Suprapubic skin (tissue), 4 donors: ENCODE measurements at places on chromosomes 4 and X.

DNA sequence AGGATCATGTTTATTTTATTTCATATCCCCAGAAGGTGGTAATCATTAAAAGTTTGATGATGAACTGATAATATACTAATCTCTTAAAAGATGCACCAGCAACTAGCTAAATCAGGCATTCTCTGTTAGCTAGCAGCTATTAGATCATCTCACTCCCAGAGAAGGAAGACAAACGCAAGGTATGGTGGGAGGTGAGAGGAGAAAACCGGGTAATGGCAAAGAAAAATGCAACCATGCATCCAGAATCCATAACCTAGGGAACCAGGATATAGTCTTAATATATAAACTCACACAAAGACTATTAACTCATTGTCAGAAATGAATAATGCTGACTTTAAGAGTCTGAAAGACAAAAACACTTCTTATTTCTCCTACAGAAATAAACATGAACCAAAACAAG lies 66.1 kb downstream of the WNK3 start:
- DNase-seq: no peak

DNA sequence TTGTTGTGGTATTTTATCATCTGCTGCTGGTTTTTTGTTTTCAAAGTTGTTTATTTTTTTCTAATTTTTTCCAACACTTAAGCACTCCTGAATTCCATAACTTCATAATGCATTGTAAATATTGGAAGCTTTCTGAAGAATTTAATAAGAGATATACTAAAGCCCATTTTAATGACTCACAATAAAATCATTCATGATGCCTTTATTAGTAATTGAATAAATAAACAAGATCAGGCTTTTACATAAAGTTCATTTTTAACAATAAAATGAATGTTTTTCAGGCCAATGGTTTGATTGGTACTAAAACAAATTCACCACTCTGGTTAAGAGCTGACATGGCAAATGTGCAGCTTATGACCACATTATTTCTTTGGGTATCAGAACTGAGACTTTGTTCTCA lies 408.2 kb upstream of the SMIM31 start:
- no peak for DNase-seq

- no peak for DNase-seq
Observed at GRCh38 chrX:123869488-123869887, 9.6 kb downstream of the XIAP start.

- no peak for DNase-seq
Observed at GRCh38 chr4:109729117-109729717, 653 bp downstream of the PLA2G12A start.

DNA sequence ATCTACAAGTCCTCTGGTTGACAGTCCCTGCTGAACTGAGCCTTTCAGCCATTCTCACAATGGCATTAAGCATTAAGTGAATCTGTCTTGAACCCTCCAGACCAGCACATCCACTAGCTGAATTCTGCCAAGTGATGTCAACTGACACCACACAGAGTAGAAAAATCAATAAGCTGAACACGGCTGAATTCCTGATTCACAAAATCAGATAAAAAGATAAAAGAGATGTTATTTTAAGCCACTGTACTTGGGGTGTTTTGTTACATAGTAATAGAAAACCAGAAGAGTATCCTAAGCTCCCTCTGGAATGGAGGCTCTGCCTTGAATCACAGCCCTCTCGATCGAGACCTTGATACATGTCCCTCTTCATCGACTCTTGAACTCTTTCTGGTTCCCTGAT lies 336.5 kb downstream of the DMD start:
- DNase-seq: no peak

DNA sequence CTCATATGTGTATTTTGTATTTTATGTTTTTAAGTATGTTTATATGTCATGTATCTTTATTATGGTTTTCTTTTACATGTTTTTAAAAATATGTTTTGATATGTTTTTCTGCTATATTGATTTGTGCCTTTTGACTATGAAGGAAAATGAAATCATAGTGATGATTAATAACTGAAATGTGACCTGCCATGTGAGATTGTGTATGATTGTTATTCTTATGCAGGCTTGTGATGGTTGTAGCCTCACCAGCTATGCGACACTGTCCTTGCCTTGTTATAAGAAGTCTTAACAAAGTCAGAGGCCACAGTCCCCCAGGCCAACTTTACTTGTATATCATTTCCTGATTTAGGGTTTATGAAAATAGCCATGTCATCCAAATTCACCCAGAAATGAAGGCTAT lies 83.2 kb downstream of the TMEM131L start:
- DNase-seq: no peak

- DNase-seq: no peak
Observed at GRCh38 chr4:15332377-15332776, 95.5 kb upstream of the C1QTNF7 start.
